ENCODE measurements at places on chromosomes 1 and 21.

- DNase-seq = peak; percentile 68
These were observed 19.0 kb upstream of the SUMO3 start for GRCh38 chr21:44836666-44837471.

GRCh38 chr1:41652384-41653265 lies 168.1 kb upstream of the EDN2 start:
- DNase-seq = no peak

DNA sequence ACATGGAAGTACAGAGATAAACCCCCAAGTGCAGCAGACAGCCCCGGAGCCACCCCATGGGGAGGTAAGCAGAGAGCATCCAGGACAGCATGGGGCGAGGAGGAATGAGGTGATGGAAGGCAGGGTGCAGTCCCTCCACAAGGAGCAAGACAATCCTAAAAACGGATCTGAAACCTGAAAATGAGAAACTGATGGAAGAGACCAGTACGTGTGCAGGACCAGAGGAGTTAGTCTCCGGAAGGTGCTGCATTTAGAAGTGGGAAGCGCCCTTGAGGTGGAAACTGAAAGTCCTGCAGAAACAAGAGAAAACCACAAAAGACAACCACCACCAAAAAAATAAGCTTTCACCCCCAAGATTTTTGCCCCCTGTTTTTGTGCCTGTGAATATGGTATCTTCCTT lies 17.4 kb upstream of the DDOST start:
- no peak for DNase-seq

DNA sequence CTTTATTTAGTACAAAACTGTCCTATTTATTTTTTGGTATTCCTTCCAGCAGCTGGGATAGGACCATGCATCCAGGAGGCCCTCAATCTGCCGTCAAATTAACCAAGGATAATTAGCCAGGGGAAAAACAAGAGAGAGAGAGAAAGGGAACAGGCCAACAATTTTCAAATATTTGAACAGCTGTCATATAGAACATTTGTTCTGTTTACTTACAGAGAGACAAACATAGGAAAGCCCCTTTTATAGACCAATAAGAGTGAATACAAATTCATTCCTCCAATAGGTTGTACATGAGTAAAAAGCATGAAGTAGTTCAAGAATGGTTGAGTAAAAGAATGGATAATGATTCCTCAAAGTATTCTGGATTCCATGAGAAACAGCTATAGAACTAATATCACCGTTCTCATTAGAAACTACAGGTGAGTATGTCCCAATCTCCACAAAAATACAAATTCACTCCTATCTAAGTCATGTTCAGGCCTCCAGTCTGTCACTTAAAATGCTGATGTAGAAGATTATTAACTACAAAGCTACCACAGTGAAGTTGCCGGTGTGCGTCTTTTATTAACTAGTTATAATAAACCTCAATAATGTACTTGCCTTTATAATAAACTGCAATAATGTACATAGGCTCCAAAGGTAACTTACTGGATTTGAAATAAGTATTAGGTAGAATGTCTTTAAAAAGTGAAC lies 64.8 kb upstream of the GNG4 start:
- peak; percentile 87 for DNase-seq

GRCh38 chr1:207021876-207022596 lies 10.5 kb downstream of the C1orf116 start:
- DNase-seq = no peak

- DNase-seq = no peak
These were observed 59.4 kb downstream of the NRIP1 start for GRCh38 chr21:15005391-15005790.

DNA sequence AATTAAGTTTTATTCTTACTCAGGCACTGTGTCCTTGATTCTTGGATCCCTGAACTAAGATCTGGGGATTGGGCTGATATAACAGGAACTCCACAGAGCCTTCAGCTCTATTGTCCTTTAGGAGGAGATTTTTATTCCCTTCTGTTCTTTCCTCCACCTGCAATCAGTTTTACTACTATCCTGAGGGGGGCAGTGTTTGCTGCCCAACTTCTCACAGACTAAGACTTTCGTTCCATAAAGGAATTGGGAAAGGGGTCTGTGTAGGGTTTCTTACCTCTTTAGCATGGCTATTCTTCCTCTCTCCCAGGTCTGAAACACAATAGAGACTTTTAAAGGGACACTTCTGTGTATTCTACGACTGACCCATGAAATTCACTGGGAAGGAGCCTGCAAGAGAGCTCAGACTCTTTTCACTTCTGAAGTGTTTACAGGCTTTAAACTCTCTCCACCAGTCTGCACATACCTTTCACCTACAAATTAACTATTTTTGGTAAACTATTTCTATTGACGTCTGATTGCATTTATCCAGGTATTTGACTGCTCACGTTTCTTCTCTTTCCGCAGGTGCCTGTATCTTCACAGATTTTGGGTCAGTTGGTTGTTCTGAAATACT lies 103.3 kb upstream of the DEPDC1 start:
- no peak for DNase-seq

DNA sequence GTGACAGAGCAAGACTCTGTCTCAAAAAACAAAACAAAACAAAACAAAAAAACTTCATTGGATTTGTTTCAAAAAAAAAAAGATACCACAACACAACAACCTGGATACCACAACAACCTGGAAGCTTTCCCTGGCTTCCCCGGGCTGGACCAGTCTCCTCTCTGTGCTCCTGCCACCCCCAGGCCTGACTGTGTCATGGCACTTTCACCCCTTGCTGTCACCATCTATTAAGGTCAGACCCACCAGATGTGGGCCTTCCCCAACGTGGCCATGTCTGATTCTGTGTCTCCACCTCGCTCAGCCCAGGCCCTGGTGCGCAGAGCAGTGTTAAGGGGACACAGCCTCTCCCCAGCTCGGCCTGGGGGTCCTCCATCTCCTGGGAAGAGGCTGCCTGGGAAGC lies 28.3 kb upstream of the ACOT11 start:
- no peak for DNase-seq

- no peak for DNase-seq
These were observed 33.2 kb upstream of the PRSS38 start for GRCh38 chr1:227782226-227782625.

DNA sequence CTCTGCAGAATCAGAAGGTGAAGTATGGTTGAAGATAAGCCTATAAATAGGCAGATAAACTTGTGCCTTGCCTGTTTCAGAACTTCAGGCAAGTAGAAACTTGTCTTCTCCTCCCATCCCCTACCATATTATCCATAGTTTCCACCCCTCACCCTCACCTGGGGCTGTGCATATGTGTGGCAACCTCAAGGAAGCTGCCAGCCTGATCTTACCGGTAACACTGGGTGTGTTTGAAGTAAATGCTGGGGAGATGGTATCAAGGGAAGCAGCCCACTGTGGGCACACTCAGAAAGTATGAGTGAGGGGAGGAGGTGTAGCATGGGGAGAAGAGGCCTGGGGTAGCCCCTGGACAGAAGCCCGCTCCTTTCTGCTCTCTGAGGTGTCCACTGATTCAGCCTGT lies 14.5 kb downstream of the VANGL2 start:
- no peak for DNase-seq

- DNase-seq = no peak
These were observed 868 bp downstream of the PPP1R12B start for GRCh38 chr1:202349206-202349928.

- DNase-seq = no peak
These were observed 599 bp downstream of the MKNK1 start for GRCh38 chr1:46603481-46603857.

- DNase-seq = no peak
These were observed 47.7 kb upstream of the C8B start for GRCh38 chr1:57013522-57013921.

DNA sequence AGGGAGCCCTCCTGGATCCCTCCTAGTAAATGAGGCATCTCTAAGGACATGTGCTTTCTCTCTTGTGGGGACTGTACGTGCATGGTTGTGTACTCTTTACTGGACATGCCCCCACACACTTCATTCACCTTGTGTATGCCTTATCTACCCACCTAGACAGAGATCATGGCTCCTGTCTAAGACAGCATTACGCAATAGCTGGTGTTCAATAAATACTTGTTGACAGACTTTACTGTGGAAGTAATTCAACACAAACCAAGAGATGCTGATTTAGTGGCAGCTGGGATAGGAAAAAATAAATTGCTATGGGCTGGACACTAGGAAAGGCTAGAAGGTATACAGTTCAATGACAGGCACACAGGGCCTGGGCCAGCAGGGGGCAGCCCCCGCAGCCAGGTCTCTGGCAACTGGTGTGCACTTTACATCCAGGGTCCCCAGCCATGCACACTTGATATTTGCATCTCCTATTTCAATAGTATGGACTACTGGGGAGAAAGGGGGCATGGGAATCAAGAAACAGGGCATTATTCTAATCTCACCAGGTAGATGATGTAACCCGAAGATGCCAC lies 24.2 kb downstream of the TRABD2B start:
- no peak for DNase-seq

GRCh38 chr1:244010191-244010590 lies 40.9 kb upstream of the ZBTB18 start:
- DNase-seq = no peak

GRCh38 chr1:155941845-155942531 lies 550 bp downstream of the RXFP4 start:
- DNase-seq = no peak

- DNase-seq = no peak
These were observed 109.6 kb downstream of the S1PR1 start for GRCh38 chr1:101346419-101346818.

- DNase-seq = no peak
These were observed 60.3 kb upstream of the CSF3R start for GRCh38 chr1:36542962-36543515.

DNA sequence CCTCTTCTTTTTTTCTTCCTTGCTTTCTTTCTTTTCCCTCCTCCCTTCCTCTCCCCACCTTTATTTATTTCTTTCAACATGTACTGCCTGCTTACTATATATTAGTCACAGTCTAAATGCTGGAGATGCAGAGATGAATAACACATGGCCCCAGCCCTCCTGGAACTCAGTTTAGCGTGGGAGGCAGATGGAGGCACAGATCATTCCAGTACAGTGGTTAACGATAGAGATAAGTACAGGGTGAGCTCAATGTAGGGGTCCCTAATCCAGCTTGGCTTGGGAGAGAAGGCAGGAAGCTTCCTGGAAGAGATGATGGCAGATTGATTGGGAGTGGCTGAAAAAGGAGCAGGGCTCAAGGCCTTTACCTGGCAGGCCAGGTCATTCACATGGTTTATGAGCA lies 55.6 kb upstream of the PPP2R5A start:
- DNase-seq = no peak

- no peak for DNase-seq
These were observed 437.0 kb downstream of the LMO4 start for GRCh38 chr1:87765681-87766070.

DNA sequence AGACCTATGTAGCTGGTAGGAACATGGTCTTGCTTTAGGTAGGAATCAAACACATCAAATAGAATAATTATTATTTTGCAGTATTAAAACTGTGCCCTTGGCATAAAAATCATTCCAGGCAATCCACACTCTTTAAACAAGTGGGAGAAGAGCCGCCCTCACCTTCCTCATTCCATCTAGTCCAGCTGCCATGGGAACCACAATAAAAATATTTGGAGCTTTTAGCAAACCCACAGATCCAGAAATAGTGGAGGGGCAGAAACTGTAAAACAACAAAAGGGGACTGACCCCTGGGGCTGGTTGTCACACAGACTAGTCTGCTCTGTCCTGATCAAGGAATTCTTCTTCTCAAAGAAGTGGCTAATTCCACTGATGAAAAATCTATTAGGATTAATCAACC lies 61.6 kb downstream of the PTPRC start:
- no peak for DNase-seq

- no peak for DNase-seq
These were observed 52.4 kb downstream of the XCL1 start for GRCh38 chr1:168628807-168629206.

GRCh38 chr1:167516404-167517388 lies 1.6 kb downstream of the CD247 start:
- DNase-seq = no peak

DNA sequence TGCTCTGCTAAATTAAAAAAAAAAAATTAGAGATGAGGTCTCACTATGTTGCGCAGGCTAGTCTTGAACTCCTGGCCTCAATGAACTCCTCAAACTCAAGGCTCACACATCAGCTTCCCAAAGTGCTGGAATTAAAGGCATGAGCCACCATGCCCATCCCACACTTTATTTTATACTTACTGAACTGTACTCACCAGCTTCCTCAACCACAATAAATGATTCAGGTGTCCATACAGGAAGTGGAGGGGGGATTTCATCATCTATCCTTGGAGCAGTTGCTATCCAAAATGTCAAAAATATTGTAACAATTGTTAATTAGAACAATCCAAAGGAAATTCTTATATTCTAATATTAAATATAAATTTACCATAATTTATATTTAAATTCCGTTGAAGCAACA lies 22.4 kb upstream of the RSBN1 start:
- DNase-seq = no peak

GRCh38 chr1:17912491-17912890 lies 157.4 kb downstream of the ACTL8 start:
- no peak for DNase-seq

DNA sequence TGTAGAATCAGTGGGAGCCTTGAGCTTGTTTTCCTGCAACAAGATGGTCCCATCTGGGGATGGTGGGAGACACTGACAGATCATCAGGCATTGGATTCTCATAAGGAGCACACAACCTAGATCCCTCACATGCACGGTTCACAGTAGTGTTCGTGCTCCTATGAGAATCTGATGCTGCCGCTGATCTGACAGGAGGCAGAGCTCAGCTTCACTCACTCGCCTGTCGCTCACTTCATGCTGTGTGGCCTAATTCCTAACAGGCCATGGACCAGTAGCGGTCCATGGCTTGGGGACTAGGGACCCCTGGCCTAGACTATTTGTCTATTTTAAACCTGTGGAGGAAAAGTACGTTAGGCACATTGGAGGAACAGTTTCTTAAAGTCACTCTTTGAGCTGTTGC lies 140.0 kb downstream of the EDEM3 start:
- no peak for DNase-seq

DNA sequence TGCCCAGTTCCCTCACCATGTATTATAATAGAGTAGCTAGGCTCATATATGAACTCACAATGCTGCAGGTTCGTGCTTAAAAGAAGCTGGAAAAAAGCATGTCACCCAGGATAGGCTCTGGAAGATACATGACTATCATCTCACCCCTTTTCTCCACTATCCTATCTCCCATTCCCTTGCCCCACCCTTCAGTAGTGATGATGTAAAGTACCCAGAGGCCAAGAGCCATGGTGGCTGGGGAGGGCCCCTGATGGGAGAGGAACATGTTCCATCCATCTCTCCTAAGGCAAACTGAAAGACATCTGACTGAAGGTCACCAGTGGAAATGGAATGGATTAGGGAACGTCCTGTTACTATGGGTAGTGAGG lies 20.3 kb upstream of the RBBP5 start:
- DNase-seq = no peak

GRCh38 chr1:175788586-175789252 lies 45.3 kb upstream of the TNR start:
- DNase-seq = no peak

- DNase-seq = no peak
These were observed 514.4 kb upstream of the B3GALT2 start for GRCh38 chr1:193700710-193701355.

GRCh38 chr1:198935306-198935921 lies 296.6 kb downstream of the PTPRC start:
- no peak for DNase-seq

- no peak for DNase-seq
These were observed 24.6 kb upstream of the SLC35F3 start for GRCh38 chr1:233879841-233880240.

- no peak for DNase-seq
These were observed 75.5 kb downstream of the PRDM2 start for GRCh38 chr1:13775459-13775858.

Data from LNCaP clone FGC (cell line).